ENCODE measurements at places on chromosomes 1 and 21. TPM values are rescaled to one million over a fixed set of nuclear protein-coding genes. Genes with fewer than 3 reads are reported as not detected.

DNA sequence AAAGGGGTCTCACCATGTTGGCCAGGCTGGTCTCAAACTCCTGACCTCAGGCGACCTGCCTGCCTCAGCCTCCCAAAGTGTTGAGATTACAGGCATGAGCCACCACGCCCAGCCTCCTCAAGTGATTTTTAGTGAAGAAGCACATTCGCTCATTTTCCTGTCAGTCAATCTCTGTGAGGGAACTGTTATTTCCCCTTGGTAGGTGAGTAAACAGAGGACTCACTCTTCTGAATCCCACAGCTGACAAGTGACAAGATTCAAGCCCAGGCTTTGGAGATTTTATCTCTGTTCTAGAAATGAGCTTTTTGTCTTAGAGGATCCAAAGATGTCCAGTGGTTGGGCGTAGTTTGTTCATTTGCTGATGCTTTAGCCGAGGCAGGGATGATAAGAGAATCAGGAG lies 43.9 kb upstream of the TACSTD2 start:
- DNase-seq = no peak

DNA sequence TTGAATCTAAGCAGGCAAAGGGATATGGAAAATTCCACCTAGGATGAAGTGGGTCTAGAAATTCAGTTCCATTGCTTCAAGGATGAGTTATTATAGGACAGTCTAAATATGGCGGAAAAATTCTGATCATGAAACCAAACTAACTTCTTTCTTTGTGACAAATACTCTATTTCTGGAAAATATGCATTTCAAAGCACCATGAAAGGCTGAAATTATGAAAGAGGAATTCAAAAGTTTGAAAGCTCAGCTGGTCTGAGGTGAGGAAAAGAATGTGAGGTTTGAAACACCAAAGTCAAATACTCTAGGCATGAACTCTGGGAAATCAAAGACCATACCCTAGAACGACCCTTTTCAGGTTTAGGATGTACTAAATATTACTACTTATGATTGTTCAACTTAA lies 36.4 kb upstream of the COL11A1 start:
- DNase-seq = no peak

GRCh38 chr1:201307760-201308499 lies 24.6 kb downstream of the PKP1 start:
- peak; percentile 53 for DNase-seq

GRCh38 chr1:202405928-202406327 lies 57.4 kb downstream of the PPP1R12B start:
- no peak for DNase-seq

- no peak for DNase-seq
Observed at GRCh38 chr1:246074421-246074820, 432.7 kb downstream of the SMYD3 start.

Gene LYST
- total RNA-seq = 66.1 TPM

DNA sequence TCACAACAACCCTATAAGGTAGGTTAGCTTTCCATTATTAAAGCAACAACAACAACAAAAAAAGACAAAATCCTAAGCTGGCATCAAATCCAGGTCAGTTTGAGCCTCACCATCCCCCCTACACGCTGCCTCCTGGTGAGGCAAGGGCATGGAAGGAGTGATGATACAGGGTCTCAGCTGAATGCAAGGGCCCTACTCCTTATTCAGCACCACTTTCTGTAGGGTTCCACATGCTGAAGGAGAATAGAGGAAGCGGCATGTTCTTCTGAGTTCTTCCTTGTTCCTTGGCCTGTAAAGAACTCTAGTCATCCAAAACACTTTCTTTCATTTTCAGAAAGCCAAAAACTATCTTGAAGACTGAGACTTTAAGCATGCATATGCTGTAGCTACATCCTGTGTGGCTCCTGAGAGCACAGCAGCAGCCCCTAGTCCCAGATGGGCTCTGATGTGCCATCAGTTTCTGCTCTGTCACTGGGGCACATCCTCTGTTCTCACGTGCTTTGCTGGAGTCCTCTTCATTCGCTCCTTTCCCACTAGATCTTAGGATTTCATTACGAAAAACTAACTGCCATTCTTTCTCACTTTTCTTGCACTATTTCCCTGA lies 6.2 kb downstream of the ILDR2 start:
- no peak for DNase-seq

DNA sequence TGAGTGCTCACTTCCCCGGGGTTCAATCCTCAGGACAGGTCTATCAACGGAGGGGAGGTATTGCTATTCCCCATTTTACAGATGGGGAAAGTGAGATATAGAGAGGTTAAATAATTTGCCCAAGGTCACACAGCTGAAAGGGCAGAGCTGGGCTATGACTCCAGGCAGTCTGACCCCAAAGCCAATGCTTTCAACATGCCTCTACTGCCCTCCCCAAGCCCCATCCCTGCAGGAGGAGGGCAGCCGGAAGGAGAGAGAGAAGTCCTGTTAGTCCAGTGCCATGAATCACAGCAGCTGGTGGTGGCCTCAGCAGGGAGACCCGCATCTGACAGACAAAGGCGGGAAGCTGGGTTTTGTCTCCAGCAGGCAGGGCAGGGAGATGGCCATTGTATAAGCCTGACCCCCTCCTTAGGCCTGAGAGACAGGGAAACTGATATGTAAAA lies 20.0 kb upstream of the CLIC4 start:
- DNase-seq = no peak

Gene EDARADD
- 50.4 TPM for total RNA-seq

DNA sequence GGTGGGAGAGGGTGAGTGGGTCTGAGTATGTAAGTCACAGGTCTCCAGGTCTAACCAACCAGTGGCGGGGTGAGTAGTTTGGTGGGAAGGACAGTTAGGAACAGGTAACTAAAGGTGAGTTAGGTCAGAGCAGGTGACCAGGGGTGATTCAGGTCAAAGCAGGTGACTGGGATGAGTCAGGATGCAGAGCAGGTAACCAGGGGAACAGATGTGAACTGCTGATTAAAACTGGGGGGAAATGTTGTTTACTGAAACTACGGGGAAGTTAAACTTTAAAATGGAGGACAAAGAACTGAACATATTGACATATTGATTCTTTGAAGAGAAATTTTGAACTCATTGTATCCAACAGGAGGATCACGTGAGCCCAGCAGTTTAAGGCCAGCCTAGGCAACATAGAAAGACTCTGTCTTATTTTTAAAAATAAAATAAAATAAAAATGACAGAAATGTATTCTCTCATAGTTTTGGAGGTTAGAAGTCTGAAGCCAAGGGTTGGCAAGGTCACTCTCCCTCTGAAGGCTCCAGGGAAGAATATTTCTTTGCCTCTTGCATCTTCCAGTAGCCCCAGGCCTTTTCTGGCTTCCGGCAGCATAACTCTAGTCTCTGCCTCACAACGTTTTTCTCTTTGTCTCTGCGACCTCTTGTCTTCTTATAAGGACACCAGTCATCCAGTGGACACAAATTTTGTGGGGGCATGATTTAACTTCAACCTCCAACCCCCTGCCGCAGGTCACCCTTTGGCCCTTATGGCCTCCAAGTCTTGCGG lies 64.3 kb upstream of the TINAGL1 start:
- DNase-seq = no peak

Data from ureter (tissue), 1 donor.